ENCODE measurements at places on chromosomes 5 and 9.

- DNase-seq = no peak
These were observed 335 bp downstream of the GALNT12 start for GRCh38 chr9:98807814-98808195.

DNA sequence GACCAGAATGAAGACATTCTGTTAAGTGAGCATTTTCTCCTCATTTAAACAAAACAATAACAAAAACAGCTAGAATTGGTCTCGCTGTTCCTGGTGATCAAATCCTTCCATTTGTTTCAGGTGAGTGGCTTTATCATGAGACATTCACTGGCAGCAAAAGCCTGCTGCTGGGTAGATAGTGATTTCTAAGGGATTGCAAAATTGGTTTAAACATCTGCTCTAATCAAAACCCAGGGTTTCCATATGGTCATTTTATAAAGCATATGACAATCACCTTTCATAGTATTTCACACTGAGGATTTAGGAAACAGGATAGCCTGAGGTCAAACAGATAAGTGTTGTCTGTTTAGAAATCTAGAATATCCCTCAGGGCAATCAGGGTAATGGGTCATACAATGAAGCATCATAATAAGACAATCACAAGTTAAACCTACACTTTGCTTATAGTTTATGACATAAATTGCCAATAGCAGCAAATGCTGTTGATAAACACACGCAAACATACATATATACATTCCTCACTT lies 769.6 kb upstream of the C9orf72 start:
- no peak for DNase-seq

DNA sequence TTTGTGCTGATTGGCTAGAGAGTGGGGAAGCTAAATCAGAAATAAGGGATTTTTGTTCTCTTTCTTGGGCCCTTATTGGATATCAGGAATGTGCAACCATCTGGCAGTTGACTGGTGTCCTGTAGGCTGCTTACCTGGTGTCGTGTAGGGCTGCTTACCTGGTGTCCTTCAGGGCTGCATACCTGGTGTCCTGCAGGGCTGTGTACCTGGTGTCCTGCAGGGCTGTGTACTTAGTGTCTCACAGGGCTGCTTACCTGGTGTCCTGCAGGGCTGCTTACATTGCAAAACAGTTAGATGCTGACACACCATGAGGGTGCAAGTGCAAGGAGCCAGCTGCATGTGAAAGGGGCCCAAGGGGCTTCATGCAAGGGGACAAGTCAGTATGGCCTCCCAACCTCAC lies 249.3 kb downstream of the ICE1 start:
- no peak for DNase-seq

GRCh38 chr5:51203598-51203997 lies 179.7 kb upstream of the ISL1 start:
- DNase-seq = no peak

GRCh38 chr9:90433398-90433941 lies 209.2 kb downstream of the DIRAS2 start:
- peak; percentile 1 for DNase-seq

GRCh38 chr9:116323012-116323411 lies 169.4 kb downstream of the PAPPA start:
- DNase-seq = no peak

DNA sequence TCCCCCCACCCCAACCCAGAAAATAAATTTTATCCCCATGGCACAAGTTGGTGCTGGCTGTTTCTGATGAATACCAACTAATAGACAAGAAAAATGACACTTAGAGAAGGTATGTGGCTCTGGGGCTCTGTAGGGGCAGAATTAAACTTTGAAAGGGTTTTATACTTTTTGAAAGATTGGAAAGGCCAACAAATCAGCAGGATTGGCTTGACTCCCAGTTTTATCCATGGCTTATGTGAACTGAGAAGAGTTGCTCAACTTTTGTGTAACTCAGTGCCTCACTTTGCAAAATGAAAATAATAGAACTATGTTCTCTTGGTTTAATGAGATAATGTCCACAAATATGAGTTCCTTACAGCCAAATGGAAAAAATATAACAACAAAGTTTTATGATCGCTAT lies 288.9 kb upstream of the KIF2A start:
- peak; percentile 43 for DNase-seq

DNA sequence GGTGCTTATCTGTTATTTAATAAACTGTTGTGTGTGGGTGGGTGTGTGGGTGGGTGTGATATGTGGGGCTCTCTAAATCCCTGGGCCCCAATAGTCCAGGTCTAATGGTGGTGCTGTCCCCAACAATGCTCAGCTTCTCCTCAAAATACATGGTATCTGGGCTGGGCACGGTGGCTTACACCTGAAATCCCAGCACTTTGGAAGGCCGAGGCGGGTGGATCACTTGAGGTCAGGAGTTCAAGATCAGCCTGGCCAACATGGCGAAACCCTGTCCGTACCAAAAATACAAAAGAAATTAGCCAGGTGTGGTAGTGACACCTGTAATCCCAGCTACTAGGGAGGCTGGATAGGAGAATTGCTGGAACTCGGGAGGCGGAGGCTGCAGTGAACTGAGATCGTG lies 4.5 kb upstream of the ORM1 start:
- DNase-seq = no peak

DNA sequence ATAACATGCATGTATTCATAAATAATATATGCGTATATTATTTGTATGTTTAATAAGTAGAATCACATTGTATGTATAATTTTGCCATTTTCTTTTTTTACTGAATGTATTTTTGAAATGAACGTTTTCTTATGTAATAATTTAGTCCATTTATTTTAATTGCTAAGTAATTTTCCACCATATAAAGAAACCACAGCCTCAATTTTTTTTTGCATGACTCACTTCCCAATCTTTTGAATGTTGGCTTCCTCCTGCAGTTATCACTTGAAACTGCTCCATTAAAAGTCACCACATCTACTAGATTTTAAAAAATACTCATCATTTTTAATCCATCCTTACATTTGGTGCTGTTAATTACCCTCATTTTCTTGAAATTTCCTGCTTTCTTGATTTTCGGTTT lies 363.3 kb upstream of the MEF2C start:
- DNase-seq = no peak

DNA sequence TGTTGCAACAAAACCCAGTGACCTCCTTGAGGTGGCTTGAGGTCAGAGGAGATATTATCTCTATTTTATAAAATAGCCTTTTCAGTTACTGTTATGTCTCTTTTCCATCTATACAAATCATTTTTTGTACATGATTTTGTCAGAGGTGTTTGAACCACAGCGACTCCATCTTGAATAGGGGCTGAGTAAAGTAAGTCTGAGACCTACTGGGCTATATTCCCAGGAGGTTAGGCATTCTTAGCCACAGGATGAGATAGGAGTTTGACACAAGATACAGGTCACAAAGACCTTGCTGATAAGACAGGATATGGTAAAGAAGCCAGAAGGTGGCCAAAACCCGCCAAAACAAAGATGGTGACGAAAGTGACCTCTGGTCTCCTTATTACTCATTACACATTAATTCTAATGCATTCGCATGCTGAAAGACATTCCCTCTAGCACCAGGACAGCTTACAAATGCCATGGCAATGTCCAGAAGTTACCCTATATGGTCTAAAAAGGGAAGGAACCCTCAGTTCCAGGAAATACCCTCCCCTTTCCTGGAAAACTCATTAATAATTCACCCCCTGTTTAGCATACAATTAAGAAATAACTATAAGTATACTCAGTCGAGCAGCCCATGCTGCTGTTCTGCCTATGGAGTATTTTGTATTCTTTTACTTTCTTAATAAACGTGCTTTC lies 283.9 kb upstream of the ISL1 start:
- DNase-seq = no peak

DNA sequence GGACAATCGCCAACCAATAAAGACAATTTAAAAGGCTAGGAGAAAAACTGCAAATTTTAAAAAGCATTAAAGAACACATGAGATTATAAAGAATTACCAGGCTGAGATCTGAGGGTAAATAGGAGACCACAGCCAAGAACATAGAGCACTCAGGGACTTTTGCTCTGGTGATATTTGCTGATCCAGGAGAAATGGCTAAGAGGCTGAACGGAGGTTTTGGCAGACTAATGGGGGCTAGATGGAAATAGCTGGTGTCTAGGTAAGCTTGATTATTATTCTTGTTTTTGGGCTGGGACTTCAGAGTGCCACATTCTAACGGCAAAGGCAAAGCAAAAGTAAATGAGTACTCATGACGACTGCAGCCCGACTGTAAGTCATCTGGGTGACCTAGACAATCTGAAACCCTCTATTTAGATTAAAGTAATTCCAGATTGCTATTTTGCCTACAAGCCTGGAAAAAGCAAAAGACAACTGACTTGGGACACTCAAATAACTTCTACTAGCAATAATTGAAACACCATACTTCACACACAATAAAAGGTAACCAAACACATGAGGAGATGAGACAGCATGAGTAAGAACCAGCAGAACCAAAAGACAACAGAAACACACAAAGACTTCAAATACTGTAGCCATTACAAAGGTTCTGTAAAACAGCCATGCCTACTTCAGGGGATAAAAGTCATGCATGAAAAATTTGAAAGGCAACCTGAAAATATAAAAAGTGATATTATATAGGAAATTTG lies 68.8 kb downstream of the JAKMIP2 start:
- no peak for DNase-seq

DNA sequence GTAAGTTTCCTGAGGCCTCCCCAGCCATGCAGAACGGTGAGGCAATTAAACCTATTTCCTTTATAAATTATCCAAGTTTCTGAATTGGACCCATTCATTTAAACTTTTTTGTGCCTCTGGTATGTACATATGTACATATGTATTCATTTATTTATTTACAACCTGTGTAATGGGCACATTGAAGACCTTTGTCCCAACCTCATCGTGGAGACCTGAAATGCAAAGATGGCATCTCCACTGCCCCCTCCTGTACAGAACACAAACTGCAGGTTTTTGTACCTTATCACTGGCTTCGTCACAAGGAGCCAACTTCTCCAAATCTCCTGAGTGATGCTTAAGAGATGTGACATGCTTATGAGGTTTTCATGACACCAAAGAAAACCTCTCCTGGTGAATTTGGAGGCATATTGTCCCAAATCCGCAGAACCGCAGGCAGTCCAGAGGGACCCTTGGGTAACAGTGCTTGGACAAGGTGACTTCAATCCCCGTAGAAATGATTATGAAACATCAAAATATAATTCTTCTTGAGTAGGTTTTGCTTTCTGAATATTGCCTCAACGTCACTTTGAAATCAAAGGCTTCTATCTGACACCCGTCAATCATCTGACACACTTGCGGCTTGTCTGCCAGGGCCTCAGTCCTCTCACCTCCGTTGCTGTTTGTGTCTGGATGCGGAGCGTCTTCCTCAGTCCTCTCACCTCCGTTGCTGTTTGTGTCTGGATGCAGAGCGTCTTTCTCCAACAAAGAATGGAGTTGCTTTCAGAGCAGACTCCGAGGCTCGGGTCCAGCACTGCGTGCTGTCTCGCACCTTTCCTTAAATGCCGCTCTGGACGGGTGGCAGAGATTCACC lies 135.0 kb upstream of the IRX4 start:
- no peak for DNase-seq

DNA sequence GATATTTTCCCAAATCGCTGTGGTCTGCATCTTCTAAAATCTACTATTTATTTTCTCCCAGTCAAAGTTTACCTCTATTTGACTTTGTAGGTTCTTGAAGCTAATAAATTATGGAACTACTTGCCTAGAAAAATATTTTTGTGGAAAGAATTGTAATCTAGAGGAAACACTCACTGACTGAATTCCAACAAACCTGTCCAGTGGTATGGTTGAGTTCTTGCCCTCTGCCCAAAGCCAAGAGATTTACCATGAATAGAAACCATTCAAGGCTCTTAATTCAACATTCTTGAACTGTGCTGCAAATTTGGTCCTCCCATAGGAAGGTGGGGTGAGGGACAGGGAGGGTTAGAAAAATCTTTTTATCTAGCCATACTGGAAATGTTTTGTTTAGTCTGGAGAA lies 233.9 kb upstream of the MAP3K1 start:
- DNase-seq = no peak

DNA sequence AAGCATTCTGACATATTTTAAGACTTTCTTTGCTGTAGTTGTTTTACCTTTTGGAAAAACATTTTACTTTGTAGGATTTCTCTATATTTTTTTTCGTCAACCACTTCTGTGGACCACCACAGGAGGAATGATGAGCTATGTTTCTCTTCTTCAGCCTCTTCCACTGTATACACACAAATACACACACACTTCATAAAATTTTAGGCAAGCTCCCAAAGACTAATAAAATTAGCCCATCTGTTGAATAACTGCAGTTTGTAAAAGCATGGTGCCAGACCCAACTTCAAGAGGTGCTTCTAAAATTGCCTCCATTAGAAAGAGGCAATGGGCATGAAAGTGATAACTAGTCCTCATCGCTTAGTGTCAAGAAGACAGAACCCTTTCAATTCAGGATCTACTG lies 4.1 kb upstream of the CEP120 start:
- DNase-seq = no peak

GRCh38 chr5:73302797-73303147 lies 129.8 kb downstream of the TMEM174 start:
- DNase-seq = no peak

DNA sequence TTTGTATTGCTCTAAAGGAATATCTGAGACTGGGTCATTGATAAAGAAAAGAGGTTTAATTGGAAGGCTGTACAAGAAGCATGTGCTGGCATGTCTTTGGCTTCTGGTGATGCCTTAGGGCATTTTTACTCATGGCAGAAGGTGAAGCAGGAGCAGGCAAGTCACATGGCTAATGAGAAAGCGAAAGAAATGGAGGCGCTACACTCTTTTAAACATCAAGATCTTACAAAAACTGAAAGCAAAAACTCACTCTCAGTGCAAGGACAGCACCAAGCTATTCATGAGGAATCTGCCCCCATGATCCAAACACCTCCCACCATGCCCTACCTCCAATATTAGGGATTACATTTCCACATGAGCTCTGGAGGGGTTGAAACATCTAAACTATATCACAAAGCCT lies 1458.8 kb upstream of the ACO1 start:
- no peak for DNase-seq

GRCh38 chr5:68534956-68535520 lies 319.5 kb downstream of the PIK3R1 start:
- DNase-seq = no peak

- DNase-seq = no peak
These were observed 19.9 kb downstream of the CDC26 start for GRCh38 chr9:113255438-113255837.

GRCh38 chr5:172766287-172767108 lies 4.5 kb downstream of the DUSP1 start:
- DNase-seq = peak; percentile 84

Data from AG10803 (cell line).